Activated effector memory CD4-positive, alpha-beta T cell treated with anti-CD3 and anti-CD28 coated beads, Interleukin-2, amount 50 U/mL, for 16 hours (primary cell): ENCODE measurements at places on chromosomes 4 and X.

DNA sequence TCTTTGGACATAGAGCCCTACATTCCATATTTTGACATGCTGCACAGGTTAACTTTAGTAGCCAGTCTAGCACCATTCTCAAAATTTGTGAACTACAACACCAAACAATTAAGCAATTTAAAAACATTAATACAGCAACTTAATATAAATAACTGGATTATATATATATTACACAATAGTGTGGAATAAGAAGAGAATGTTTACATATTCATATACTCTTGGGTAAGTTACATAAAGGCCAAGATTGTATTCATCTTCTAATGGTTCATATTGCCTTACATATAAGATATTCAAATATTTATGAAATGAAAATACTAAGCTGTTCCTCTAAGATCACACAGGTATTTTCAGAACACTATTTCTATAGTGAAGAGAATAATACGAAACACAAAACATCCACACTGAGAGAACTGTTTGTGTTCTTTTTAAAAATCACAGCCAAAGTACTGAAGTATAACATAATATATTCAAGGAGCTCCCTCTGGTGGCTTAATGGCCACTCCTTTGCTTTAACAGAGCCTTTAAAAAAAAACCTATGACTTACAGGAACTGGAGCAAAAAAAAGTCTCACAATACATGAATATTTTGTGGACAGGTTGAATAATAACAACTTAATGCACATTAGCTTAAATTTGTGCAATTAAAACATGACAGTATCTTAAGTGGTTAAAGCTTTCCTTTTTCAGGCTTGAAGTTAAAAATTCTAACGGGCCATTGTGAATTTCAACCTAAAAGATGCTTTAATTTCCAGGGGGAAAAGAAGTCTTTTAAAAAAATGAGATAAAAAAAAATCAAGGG lies 46.2 kb downstream of the NEK1 start:
- no peak for DNase-seq

DNA sequence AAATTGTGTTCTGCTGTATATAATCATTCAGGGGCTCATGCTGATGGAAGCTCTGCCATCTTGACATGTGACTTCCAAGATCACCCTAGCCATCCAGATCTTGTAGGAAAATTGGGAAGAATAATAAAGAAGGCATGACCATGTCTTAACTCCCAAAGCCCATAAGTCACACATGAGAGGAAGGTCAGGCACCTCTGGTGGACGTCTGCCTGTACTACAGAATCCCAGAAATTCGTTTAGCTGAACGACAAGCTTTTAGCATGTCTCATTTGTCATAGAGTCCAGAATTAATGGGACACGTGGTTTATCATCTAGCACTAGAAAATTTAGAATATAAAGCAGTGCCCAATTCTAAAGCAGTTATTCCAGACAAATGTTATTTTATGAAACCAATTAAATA lies 212.7 kb downstream of the CENPC start:
- DNase-seq = no peak

GRCh38 chr4:149322203-149322602 lies 493.4 kb downstream of the IQCM start:
- DNase-seq = no peak

DNA sequence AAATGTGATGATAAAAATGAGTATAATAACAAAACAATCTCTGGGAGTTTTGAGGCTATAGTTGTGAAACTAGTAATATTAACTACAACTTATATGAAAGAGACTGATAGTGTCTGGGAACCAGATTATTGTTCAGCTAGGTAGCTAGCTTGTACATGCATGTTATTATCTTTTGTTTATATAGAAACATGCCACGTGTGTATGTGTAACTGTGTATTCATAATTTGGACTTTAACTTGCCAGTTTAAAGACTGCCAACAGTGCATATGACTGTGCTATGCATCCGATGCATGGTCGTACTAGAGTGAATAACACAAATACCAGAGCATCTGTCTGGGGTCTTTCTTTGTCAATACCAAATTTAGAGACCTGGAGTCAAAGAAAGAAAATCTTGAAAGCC lies 92.2 kb downstream of the ADGRL3 start:
- no peak for DNase-seq

DNA sequence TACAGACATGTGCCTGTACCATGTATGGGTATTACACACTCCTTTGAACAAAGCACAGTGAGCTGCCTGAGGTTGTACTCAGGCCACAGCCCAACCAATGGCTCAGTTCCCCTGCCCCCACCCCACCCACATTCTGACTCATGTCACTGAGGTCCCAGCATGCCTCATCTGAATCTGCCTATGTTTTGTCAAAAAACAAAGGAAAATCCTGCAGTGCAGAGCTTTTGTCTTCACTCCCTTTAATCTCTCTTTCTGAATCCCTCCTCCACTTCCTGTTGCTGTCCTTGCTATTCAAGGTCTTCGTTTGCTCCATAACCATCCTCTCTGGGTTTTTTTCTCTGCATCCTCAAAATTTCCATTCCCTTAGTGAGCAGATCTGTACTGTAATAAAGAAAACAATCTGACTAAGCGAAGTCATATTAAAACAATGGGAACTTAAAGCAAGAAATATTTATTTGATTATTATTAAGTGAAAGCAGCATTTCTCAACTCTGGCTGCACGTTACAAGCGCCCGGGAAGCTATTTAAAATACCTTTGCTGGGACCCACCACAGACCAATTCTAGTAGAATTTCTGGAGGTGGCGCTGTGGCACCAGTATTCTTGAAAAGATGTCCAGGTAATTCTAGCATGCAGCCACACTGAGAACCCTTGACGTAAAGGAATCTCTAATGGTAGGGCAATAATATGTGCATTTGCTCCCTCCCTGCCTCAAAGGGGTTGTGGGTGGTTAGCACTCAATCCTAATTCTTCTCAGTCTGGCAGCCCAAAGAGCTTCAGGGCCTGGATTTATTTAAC lies 8.7 kb downstream of the GUCY2F start:
- DNase-seq = peak; percentile 61

DNA sequence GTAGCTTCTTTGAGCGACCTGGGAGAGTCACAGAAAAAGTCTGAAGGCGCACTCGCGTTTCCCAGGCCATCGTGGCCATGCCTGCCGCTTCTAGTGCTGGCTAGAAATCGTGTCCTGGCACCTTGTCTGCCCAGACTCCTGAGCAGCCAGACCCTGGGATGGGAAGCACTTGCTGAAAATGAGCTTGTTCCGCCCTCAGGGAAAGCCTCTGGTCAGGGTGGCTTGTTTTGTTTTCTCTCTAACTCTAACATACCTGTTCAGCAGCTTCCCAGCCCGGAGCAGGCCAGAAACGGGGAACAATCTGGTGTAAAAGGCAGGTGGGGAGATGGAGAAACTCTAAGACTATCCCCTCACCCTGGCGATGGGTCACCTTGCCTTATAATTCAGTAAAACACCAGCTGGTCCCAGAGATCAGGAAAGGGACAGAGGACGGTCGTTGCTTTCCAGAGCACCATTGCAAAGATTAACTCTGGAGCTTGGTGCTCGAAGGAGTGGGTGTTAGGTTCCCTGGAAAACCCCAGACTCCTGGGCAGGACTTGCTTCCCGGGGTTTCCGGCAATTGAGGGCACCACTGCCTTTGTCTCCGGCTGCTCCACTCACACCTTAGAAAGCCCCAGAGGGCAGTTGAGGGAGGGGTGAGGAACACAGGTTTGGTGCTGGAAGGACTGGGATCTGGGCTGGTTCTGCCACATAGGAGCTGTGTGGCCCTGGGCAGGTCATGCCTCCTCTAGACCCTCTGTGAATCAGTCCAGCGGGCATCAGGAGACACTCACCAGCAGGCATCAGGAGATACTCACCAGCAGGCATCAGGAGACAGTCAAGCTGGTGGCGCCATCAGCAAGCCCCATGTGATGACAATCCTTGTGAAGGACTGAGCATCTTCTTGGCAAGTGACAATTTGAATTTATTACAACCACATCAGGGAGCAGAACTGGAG lies 4.5 kb upstream of the SH3TC1 start:
- DNase-seq = no peak

DNA sequence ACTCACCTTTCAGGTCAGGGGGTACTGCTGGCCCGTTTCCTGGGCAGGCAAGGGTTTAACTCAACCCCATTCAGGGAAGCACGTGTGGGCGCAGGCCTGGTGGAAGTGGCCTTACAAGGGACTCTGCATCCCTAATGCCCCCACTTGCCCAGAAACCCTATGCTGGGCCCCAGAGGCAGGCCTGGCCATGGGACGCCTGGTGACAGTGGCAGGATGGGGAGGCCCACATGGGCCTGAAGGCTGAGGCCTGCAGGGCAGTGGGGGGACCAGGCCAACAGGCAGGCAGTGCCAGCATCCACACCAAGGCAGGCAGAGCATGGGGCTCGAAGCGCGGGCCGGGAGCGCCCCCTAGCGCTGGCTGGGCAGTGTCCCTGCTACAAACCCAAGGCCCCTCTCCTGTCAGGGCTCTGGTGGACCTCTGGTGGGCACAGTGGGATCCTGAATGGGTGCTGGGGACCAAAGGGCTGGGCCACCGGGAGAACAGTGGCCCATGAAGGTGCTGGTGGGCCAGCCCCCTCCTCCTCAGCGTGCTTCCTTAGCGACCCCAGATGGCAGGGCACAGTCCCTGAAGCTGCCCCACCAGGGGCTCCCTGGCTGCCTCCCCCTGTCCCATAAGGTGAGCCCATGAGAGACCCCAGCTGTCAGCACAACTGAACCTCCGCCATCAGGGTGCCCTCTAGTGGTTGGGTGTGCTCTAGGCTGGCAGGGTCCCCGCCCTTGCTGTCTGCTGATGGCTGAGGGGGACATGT lies 16.8 kb downstream of the FGFR3 start:
- peak; percentile 88 for DNase-seq

GRCh38 chr4:87868522-87868921 lies 35.8 kb downstream of the MEPE start:
- DNase-seq = no peak

DNA sequence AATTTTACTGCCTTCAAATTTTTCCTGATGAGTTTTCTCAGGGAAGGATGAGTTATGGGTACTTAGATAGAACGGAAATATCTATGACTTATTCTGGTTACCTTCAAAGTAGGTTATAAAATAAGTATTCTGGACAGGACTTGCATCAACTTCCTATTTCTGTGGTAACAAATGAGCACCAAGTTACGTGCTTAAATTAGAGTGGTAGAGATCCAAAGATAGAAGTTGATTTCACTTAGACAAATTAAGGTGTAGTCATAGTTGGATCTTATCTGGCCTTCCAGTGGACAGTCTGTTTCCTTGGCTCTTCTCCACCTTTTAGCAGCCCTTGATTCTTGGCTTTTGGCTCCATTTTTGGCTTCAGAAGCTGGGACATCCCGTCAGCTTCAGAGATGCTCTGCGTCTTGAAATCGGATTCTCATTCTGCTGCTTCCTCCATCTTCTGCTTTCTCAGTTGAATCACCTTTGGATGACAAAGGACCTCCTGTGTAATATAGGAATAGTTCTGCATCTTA lies 109.9 kb downstream of the ZNF518B start:
- DNase-seq = no peak

DNA sequence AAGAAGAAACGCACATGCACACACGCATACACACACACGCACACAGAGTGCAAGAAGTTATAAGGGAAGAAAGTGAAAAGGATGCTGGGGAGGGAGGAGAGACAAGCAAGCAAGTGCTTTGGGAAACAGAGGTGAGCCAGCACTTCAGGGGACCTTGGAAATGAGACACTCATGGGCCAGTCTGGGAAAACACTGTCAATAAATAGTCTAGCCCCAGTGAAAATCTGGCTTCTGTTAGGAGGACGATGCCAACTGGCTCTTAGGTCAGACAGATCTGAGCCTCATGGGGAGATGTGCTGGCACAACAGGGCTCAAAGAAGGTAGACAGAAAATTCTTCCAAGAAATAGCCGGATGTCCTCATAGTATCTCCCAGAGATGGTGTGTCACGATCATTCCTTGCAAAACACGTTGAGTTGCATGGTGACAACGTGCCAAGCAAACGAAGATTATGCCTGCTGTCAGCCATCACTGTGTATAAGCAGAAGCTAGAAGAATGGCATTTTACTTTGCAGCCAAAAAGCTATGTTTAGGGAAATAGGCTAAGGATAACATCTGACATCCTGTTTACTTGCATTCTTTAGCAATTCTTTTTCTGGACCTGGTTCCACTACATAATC lies 557 bp upstream of the ARHGEF6 start:
- DNase-seq = no peak

DNA sequence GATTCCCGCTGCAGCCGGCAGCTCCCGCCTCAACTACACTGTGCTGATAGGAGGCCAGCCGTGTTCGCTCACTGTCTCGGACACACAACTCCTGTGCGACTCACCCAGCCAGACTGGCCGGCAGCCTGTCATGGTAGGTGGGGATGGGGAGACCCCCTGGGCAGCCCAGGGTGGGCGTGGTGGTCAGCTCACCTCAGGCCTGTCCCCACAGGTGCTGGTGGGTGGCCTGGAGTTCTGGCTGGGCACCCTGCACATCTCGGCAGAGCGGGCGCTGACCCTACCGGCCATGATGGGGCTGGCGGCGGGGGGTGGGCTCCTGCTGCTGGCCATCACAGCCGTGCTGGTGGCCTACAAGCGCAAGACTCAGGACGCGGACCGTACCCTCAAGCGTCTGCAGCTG lies 9.5 kb downstream of the PLXNA3 start:
- DNase-seq = no peak

DNA sequence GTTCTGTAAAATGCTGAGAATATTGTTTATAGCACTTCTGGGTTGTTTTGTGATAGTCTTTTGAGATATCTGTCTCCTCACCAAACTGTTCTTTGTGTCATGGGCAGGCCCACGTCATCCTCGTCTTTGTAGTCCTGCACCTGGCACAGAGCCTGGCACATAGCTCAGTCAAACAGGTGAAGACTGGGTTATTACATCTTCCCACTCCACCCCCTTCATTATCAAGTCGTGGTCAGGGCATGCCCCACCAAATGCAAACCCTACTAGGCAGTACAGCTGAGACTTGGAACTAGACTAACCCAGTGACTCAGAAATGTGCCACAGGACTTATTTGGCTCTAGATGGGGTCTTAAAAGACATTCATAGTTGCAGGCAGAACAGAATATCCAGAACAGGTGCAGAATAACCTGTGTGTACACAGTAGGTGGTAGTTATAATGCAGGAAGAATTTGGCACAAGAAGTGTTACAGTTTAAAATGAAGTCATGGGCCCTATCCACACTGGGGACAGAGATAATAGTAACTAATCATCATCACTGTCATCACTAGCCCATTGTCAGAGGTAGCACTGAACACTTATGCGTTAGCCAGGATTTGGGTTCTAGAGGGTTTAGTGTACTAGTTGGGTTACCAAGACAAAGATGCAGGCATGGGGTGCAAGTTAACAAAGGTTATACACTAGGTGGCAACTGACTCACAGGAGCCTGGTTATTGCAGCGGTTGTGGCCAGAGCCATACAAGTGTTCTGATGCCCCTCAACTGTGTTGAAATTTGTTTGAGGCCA lies 74.9 kb downstream of the TBL1X start:
- DNase-seq = no peak

DNA sequence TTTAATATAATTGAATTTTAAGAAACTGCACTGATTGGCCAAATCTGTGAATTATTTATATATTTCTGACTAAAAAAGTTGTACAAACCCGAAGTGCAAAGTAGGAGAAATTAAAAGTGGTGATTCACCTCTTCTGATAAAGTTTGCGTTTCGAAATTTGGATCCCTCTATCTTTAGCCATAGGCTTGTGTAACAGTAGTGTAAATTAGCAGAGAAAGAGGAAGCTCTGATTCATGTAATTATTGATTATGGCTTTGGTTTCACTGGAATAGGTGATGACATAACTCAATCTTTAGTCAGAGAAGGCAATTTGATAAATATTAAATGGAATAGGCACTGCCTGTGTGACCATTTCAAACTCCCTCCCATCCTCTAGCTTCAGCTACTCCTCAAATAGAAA lies 717.8 kb upstream of the PCDH7 start:
- no peak for DNase-seq

- no peak for DNase-seq
These were observed 60.3 kb downstream of the SH3KBP1 start for GRCh38 chrX:19827088-19827487.
